ENCODE measurements at places on chromosomes 11 and 22.

- peak; percentile 29 for DNase-seq
Measured at GRCh38 chr11:61587541-61587941, 6.7 kb upstream of the SYT7 start.

GRCh38 chr11:78295991-78296930 lies 107.5 kb downstream of the USP35 start:
- no peak for DNase-seq

DNA sequence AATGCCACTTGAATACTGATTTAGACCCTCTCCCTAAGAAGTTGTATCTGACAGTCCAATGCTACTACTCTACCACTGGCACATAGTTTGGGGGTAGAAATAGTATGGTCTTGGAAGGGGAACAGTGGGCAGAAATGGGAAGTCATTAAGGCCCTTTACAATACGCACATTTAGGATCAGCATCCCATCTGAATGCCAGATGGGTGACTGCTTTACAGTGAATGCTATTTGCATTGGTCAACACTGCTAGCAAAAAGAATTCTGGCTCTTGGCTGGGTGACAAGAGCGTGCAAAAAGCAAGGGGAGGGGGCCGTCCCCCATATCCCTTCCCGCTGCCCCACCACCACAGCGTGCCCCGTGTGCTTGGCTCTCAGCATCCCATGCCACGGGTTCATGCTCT lies 104.7 kb upstream of the BID start:
- DNase-seq, result no peak

DNA sequence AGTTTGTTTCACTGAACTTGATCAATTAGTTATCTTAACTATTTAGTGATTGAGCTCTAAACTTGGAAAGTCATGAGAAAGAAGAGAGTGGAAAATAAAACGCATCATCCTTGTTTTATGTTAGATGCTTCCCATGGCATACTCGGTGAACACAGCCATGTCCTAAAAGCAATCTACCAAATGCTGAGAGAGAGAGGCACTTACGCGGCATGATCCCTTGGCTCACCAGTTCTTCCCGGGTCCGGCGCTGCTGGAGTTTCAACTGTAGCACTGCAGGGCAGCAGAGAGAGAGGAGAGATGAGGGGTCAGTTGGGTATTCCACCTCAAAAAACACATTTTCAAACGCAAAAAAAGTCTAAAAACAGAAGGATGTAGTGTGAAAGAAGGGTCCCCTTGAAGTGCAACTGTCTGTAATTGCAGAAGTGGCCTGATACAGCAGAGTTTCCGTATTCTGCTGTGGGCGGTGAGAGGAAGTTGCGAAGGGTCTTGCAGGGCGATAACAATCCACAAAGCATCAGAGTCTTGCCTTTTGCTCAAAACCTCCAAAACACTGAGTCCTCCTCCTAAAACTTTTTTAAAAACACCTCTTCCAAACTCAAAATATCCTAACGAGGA lies 92.7 kb downstream of the SGSM3 start:
- peak; percentile 19 for DNase-seq

DNA sequence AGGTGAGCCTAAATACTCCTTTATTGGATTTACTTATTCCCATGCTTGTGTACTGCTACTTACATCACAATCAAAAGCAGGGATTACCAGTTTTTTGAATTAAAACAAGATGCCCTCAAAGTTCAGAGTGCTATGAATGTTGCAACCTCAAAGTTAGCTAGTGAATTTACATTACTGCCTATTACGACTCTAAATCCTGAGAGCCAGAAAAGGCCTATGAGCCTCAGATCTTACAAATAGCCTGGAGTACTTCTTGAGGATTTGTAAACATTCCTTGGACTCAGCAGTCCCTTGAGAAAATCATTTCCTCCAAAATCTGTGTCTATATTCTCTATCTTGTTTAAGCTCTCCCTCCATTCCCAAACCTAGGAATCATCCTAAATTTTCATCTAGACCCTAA lies 25.5 kb downstream of the CHORDC1 start:
- DNase-seq, result no peak

DNA sequence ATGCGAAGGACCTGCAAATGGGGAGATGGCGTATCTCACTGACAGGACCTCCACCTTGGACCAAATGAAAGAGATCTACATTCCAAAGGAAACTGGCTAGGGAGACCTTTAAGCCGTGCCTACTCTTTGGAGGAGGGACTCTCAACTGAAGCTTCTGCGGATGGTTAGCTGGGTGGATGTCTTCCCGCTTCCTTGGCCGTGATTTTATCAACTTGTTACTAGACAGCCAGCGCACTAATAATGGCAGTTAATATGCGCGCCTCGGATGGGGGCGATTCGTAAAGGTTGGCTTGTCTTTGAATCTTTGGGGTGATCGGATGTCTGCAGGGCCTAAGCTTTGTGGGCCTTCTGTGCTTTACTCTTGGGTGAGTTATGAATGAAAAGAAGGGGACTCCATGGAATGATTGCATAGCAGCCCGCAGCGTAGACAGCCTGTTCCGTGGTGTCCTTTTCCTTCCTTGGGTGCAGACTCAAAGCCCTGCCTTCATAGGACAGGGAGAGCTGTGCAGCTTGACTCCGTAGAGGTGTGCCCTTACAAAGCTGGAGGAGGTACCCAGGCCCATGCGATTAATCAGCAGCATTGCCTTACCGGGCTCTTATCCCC lies 1.5 kb downstream of the ZNRF3 start:
- no peak for DNase-seq

DNA sequence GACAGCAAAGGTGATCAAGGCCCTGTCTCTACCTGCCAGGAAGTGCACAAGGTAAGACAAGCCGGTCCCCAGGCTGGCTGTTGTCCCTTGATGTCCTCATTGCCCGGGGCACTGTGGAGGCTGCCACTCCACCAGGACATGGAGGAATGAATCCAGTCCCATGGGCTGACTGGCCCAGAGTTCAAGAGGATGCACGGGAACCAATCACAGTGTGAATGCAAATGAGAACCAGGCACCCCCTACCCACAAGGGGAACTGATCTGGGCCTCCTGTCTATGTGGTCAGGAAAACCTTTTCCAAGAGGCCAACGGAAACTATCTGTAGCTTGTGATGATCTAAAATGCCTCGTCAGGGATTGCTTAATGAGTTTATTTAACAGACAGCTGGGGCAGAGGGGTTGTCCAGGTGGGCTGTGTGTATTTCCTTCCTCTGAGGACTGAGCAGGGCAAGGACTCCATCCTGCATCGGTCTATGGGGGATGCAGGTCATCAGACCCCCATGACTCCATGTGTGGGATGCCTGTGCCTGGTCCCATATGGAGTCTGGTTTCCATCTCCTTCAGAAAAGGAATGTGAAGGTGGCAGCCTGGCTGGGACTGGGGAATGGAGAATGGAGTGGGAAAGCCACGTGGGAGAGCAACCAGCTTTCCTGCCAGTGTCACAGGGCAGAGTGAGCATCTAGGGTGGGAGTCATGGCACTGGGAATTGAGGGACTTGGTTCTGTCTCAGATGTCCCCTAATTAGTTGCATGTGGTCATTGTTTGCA lies 60.5 kb downstream of the CD82 start:
- DNase-seq, result no peak

- DNase-seq, result no peak
Measured at GRCh38 chr11:115385226-115385625, 119.0 kb downstream of the CADM1 start.

DNA sequence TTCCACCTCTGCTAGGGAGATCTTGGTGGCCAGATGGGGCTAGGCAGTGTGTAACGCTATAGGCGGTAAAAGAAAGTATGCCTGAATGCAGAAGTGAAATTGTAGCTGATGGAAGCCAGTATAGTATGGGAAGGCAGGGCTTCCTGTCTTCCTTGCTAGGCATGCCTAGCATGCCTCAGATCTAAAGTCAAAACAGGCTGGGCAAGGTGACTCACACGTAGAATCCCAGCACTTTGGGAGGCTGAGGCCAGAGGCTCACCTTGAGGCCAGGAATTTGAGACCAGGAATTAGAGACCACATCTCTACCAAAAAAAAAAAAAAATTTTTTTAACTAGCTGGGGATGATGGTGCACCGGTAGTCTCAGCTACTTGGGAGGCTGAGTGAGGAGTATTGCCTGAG lies 281.7 kb upstream of the MTNR1B start:
- DNase-seq, result no peak

GRCh38 chr22:49589301-49589700 lies 238.4 kb downstream of the BRD1 start:
- DNase-seq, result no peak

DNA sequence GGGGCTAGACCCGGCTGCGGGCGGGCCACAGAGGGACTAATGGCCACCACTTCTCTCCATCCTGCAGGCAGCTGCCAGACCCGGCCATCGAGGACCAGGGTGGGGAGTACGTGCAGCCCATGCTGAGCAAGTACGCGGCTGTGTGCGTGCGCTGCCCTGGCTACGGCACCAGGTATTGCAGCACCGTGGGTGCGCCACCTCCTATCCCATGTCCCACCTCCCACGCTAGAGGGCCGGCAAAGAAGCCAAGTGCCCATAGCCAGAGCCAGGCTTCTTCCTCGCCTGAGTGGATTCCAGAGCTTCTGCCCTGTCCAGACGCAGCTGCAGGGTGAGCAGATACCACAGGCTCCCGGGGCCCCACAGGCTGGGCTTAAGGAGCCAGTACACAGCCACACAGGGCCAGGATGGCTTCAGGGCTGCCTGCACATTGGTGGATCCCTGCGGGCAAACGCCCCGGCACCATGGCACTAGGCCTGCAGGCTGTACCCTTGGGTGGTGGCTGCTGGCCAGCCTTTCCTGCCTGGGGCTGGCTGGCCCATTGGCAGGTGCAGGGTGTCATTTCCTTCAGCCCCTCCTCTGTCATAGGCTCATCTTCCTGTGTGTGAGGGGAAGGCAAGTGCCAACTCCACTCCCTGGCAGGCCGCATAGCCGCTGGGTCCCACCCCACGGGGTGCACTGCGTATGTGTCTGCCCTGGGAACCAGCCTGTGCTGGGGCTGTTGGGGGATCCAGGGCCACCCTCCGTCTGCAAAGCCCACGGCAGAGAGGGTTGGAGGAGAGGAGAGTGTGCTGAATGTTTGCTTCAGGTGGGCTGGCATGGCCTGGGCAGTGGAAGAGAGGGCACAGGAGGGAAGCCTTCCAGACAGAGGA lies 16.5 kb upstream of the DGCR8 start:
- no peak for DNase-seq

GRCh38 chr11:119743006-119743405 lies 14.0 kb upstream of the NECTIN1 start:
- DNase-seq, result no peak

DNA sequence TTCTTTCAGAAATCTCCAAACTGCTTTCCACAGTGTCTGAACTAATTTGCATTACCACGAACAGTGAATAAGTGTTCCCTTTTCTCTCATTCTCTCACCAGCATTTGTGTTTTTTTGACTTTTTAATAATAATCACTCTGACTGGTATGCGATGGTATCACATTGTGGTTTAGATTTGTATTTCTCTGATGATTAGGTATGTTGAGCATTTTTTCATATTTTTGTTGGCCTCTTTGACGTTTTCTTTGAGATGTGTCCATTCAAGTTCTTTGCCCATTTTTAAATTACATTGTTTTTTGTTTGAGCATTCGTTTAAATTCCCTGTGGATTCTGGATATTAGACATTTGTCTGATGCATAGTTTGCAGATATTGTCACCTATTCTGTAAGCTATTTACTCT lies 1639.6 kb upstream of the TENM4 start:
- no peak for DNase-seq

- DNase-seq, result no peak
Measured at GRCh38 chr22:44335903-44336803, 23.4 kb upstream of the SHISAL1 start.

GRCh38 chr11:129536338-129536737 lies 160.7 kb downstream of the BARX2 start:
- DNase-seq, result no peak

DNA sequence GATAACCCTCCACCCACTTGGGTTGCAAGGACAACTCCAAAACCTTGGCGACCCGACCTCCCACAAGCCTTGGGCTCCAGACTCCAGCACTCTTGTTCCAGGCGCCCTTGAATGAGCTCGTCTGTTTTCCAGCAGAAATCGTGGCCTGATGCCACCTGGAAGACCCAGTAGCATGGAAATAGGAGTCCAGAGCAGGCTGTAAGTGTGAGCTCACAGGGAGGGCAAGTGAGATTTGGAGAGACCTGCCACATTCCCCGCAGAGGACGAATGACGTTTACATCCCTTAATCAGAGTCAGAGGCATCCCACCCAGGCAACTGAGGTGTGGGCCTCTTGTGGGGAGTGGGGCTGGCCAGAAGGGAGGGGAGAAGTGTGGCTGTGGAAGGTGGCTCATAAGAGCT lies 71.9 kb downstream of the LDLRAD3 start:
- DNase-seq, result no peak

GRCh38 chr11:121207485-121208115 lies 85.0 kb upstream of the SC5D start:
- no peak for DNase-seq

DNA sequence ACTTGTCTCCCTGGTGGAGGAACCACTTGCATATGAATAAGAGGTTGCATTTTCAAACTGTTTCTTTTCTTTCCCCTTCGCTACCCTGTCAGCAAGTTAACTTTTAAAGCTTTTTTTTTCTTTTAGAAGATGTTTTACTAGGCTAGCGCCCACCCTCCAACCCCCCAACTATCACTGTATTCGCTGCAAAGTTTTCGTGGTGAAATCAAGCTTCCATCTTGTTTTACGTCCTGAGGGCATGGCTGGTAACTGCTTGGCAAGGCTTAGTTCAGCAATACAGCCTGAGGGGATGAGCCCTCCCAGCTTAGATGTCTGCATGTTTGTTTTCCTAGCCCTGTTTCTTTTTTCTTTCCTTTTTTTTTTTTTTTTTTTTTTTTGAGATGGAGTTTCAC lies 1359.3 kb downstream of the LRRC4C start:
- DNase-seq, result no peak

- DNase-seq, result no peak
Measured at GRCh38 chr11:82194521-82194920, 539.1 kb downstream of the FAM181B start.

GRCh38 chr22:28920757-28921584 lies 37.6 kb downstream of the ZNRF3 start:
- DNase-seq, result no peak

DNA sequence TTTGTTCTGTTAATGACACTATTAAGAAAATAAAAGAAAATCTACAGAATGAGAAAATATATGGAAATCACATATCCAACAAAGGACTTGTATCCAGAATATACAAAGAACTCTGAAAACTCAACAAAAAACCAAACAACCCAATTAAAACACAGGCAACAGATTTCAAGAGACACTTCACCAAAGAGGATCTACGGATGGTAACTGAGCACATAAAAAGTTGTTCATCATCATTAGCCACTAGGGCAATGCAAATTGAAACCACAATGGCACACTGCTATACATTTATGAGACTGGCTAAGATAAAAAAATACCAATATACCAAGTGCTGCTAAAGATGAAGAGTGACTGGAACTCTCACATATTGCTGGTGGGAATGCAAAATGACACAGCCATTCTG lies 34.5 kb upstream of the SLC25A1 start:
- no peak for DNase-seq

GRCh38 chr11:34235189-34235588 lies 122.6 kb downstream of the ABTB2 start:
- no peak for DNase-seq

GRCh38 chr11:15202626-15203025 lies 87.9 kb downstream of the INSC start:
- DNase-seq, result no peak
